ENCODE measurements at places on chromosomes 4 and X.

GRCh38 chrX:100479329-100479728 lies 69.3 kb upstream of the PCDH19 start:
- H3K27me3 ChIP-seq = peaks cover 2% of the 10 kb centered on the region
- H3K4me3 ChIP-seq = no peak overlapping the region
- no peak for DNase-seq
- H3K27ac ChIP-seq = no peak overlapping the region
- H3K4me1 ChIP-seq = peaks cover 39% of the 10 kb centered on the region

- H3K4me1 ChIP-seq = no peaks in the 10 kb centered on the region
- H3K27ac ChIP-seq = no peak overlapping the region
- no peaks in the 10 kb centered on the region for H3K27me3 ChIP-seq
Observed at GRCh38 chr4:38691251-38692008, 27.4 kb downstream of the KLF3 start.

DNA sequence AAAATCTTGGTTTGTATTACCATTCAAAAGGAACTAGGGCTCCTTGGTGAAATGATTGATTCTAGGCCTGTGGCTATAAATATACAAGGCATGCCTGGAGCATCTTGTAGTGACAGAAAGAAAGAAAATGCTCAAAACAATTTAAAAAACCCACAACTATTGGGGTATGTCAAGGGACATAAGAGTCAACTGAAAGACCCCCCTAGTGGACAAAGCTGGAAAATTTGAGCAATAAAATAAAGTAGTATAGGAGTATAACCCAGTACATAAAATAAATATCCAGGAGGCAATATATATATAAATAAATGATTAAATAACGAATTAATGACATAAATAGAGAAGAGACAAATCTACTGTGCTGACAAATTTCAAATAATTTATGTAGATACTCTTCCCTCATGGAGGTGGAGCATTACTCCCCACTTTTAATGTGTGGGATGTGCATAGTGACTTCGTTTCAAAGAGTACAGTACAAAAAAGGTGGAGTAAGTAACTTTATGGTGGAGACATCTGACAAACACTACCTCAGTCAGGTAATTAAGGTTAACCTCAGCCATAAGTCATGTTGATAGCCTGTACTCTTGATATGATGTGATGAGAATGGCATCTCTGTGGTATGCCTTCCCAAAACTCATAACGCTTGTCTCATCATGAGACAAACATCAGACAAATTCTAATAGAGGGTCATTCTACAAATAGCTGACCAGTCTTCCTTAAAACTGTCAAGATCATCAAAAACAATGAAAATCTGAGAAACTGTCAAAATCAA lies 185.0 kb upstream of the GLRA2 start:
- H3K27me3 ChIP-seq = no peaks in the 10 kb centered on the region
- H3K4me3 ChIP-seq = no peak overlapping the region
- no peak for DNase-seq
- H3K36me3 ChIP-seq = no peaks in the 10 kb centered on the region
- H3K27ac ChIP-seq = no peak overlapping the region
- H3K4me1 ChIP-seq = no peaks in the 10 kb centered on the region

- peaks cover 4% of the 10 kb centered on the region for H3K4me1 ChIP-seq
- H3K27ac ChIP-seq = no peak overlapping the region
- no peaks in the 10 kb centered on the region for H3K27me3 ChIP-seq
- peaks cover 62% of the 10 kb centered on the region for H3K36me3 ChIP-seq
Observed at GRCh38 chr4:39741401-39741800, 43.5 kb downstream of the UBE2K start.

DNA sequence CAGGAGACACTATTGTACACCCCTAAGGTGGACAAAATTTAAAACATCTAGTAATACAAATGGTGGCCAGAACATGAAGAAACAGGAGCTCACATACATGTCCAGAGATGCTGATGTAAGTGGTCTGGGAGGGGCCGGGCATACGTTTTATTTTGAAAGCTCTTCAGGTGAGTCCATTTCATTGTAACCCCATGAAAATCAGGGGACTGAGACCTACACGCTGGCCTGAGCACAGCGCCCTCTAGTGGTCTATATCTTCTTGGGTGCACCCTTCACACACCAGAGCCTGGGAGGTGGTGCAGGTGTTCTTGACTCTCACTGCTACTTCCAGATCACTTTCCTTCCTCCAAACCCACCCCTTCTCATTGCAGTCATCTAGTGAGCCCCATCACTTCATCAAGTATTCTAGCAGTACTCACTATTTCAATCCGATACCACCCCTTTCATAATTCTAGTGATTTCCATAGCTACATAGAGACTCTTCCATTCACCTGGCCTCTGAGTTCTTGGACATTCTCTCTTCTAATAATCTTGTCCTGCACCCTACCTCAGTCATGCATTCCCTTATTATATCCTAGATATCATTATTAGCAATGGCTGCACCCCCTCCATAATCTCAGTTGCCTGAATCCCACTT lies 4.3 kb upstream of the TLR6 start:
- H3K27ac ChIP-seq = no peak overlapping the region
- peaks cover 7% of the 10 kb centered on the region for H3K27me3 ChIP-seq
- DNase-seq = peak; percentile 49
- H3K4me1 ChIP-seq = peaks cover 9% of the 10 kb centered on the region

- DNase-seq = no peak
- no peak overlapping the region for H3K4me3 ChIP-seq
- H3K36me3 ChIP-seq = peaks cover 37% of the 10 kb centered on the region
- no peaks in the 10 kb centered on the region for H3K27me3 ChIP-seq
Observed at GRCh38 chr4:75484190-75484589, 30.0 kb downstream of the RCHY1 start.

- H3K27ac ChIP-seq = no peak overlapping the region
- peaks cover 53% of the 10 kb centered on the region for H3K27me3 ChIP-seq
- no peak for DNase-seq
- no peaks in the 10 kb centered on the region for H3K36me3 ChIP-seq
- no peaks in the 10 kb centered on the region for H3K4me1 ChIP-seq
Observed at GRCh38 chr4:8656711-8657380, 64.3 kb downstream of the CPZ start.

GRCh38 chr4:141346144-141346543 lies 125.4 kb downstream of the ZNF330 start:
- H3K27me3 ChIP-seq = peaks cover 3% of the 10 kb centered on the region
- H3K27ac ChIP-seq = no peak overlapping the region
- H3K36me3 ChIP-seq = no peaks in the 10 kb centered on the region
- H3K4me1 ChIP-seq = no peaks in the 10 kb centered on the region
- no peak overlapping the region for H3K4me3 ChIP-seq

DNA sequence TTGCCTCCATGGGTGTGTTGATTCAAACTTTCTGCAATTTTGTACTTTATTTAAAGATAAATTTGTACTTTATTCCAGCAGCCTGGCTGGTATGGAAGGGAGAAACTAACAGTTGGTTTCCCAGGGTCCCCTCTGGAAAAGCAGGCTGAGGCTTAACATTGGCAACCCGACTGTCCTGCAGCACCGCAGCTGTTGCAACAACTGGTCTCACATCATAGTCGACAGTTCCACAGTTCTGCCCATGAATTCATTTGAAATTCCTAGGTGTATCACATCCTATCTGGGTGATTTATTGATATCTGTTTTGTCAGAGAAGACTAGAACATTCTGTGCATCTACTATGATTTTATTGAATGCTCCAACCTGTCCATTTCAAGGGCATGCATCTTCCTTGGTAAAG lies 98.8 kb upstream of the GATB start:
- H3K36me3 ChIP-seq = no peaks in the 10 kb centered on the region
- H3K4me3 ChIP-seq = no peak overlapping the region
- H3K4me1 ChIP-seq = no peaks in the 10 kb centered on the region
- no peak for DNase-seq

DNA sequence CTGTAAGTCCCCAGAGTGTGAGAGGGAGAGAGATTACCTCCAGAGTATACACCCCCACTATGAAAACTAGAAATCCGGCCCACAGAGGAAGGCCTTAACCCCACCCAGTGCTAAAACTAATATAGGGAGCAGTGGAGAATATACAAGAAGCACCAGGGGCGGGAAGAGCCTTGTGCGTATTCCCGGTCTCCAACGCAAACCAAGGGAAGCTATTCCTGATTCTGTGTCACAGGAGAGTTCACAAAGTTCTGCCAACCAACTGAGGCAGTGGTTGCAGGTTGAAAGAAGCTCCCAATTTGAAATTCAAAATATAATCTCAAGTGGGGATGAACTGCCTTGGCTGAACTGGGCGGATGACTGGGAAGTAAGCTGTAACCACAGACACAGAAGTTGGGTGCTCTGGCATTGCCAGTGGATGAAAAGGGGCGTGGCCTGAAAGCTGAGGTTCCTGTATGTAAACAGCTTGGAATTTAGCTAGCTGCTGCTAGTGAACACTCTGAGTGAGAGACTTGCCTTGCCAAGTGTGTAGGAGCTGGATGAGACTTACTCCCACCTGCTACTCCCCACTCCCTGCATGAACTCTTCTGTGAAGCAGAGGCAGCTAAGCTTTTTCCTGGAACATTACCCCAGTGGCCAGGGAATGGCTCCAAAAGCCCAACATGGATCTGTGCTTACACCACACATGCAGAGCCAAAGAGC lies 32.7 kb downstream of the ELF2 start:
- no peak overlapping the region for H3K4me3 ChIP-seq
- H3K27me3 ChIP-seq = peaks cover 7% of the 10 kb centered on the region
- peak; percentile 18 for DNase-seq
- H3K36me3 ChIP-seq = peaks cover 32% of the 10 kb centered on the region

- no peak overlapping the region for H3K27ac ChIP-seq
- no peaks in the 10 kb centered on the region for H3K27me3 ChIP-seq
- no peak overlapping the region for H3K4me3 ChIP-seq
Observed at GRCh38 chr4:134382478-134383227, 181.1 kb upstream of the PABPC4L start.

DNA sequence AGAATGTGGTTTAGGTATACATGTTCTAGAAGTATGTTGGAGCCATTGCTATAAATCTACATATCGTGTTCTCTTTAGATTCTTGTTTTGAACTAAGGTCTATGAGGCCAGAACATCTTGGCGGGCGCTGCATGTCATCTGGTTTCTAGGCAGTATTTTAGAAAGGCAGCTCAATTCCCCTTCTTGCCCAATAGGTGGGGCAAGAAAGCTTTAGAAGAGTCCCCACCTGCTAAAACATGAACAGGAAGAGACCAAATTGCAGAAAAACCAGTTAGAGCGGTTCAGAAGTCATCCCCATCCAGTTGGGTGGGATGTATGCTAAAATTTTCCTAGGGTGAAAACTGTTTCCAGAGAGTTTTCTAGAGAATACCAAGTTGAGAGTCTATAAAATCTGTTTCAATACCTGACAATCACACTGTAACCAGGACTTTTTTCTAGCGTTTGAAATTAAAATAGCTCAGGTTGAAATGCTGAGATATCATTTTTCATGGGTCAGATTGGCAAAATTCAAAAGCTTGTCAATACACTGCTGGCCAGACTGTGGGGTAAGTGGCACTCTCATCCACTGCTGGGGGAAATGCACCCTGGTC lies 17.5 kb upstream of the SH3KBP1 start:
- no peak overlapping the region for H3K27ac ChIP-seq
- no peaks in the 10 kb centered on the region for H3K4me1 ChIP-seq
- no peak overlapping the region for H3K4me3 ChIP-seq
- H3K36me3 ChIP-seq = no peaks in the 10 kb centered on the region

DNA sequence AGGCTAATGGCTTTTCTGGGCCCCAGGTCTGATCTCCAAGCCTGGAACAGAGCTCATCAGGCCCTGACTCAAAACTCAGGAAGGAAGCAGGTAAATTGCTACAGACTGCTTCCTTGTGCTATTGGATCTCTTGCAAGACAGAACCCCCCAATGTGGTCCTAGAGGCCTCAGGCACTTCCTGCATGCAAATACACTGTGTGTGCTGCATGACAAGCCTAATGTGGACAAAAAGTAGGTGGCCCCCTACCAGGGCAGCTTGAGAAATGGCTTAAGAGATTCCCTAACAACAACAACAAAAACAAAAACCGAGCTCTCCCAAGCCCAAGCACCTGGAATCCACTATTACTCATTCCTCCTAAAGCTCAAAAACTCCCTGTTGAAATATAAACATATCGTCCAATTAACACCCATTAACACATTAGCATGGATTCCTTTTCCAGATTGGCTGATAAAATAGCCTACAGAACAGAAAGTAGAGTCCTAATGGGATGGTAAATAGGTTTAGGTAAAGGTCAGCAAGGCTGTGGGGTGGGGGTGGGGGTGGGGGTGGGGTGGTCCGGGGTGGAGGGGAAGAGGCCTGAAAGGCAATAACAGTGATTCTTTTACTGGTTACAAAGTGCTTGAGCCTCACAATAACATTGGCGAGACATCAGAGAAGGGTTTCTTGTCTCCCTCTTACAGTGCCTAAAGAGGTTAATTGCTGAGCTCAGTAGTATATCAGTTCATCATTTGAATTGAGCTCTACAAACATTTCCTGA lies 24.1 kb upstream of the FGF16 start:
- DNase-seq = no peak
- no peaks in the 10 kb centered on the region for H3K36me3 ChIP-seq
- H3K4me1 ChIP-seq = peaks cover 14% of the 10 kb centered on the region
- no peak overlapping the region for H3K27ac ChIP-seq
- no peaks in the 10 kb centered on the region for H3K27me3 ChIP-seq

DNA sequence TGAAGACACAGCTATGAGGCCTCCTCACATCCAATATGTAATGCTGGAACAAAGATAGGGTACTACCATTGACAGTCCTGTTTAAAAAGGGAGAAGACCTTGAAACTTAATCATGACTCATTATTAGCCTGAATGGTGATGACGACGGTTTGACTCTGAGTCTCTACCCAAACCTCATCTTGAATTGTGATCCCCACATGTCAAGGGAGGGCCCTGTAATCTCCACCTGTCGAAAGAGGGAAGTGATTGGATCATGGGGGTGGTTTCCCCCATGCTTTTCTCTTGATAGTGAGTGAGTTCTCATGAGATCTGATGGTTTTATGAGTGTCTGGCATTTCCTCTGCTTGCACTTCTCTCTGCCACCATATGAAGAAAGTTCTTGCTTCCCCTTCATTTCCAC lies 395.3 kb upstream of the CPEB2 start:
- H3K4me3 ChIP-seq = no peak overlapping the region
- H3K27ac ChIP-seq = no peak overlapping the region
- no peaks in the 10 kb centered on the region for H3K27me3 ChIP-seq
- no peak for DNase-seq
- no peaks in the 10 kb centered on the region for H3K4me1 ChIP-seq

DNA sequence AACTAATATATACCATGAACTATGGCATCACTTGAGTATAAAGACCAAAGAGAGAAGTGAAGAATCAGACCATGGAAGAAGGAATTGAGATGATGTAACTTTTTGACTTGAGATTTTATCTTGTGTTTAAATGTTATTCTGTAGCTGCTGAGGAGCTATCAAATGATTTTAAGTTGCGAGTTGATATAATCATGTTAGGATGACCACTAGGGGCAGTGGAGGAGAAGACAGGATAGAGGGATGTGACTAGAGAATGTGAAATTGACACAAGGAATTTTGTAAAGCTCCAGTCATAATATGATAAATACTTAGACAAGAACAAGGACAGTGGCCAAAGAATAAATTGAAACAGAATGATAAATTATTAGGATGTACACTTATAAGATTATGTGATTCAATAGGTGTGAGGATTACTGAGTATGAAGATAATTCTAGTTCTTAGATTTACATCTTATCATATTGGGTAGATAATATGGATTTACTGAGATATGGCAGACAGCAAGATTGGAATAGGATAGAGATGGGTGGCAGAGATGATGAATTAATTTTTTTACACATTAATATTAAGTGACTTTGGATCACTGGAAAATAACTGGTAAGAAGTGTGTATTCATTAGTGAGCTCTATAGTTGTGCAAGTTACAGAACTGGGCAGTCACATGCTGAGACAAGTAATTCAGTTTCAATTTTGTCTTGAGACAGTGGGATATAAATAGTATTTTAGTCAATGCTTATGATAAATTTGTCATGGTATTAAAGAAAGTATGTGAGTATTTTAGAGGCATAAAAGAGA lies 816.0 kb upstream of the PCDH10 start:
- no peak overlapping the region for H3K27ac ChIP-seq
- no peak for DNase-seq
- no peak overlapping the region for H3K4me3 ChIP-seq
- H3K27me3 ChIP-seq = no peaks in the 10 kb centered on the region
